Stimulated activated CD8-positive, alpha-beta memory T cell treated with anti-CD3 and anti-CD28 coated beads, Interleukin-4, amount 100 ng/mL, for 4 hours (primary cell): ENCODE measurements at places on chromosomes 2 and 18.

GRCh38 chr2:197805715-197806633 lies 1.6 kb downstream of the PLCL1 start:
- no peak for DNase-seq

GRCh38 chr2:102004581-102004980 lies 12.8 kb downstream of the IL1R2 start:
- DNase-seq, result no peak

- no peak for DNase-seq
Observed at GRCh38 chr2:131125195-131125757, 20.1 kb downstream of the PLEKHB2 start.

DNA sequence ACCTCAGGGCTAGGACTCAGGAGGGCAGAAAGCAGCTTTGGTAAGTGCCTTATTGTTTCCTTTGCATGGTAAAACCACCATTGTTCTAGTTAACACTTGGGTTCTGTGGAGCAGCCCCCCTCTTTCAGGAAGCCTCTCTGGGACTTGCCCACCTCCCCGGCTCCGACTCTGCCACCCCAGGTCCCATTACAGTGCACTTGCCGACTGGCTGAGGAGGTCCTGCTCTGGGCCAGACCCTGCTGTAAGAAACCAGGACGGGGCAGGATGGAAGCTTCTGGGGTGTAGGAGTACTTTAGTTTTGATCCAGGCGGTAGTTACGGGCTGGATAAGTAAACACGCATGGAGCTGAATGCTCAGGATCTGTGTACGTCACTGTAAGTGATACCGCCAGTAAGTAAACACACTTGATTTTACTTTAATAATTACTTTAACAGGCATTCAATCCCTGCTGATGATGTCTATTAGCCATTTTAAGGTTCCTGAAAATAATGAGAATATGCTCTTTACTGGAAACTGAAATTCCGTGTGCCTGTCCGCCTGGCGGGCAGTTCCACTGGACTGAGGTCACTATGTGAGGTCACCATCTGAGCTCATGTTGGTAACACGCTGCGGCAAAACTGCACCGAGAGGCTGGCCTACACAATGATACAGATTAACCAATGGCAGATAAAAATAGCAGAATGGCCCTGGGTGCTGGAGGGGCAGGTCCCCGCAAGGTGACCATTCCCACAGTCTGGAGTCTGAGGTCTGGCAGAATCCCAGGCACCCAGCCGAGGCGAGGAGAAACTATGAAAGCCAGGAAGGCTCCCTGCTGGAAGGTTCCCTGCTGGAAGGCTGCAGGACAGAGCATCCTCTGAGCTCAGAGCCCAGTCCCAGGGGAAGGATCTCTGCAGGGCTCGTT lies 25.2 kb downstream of the HS1BP3 start:
- no peak for DNase-seq

DNA sequence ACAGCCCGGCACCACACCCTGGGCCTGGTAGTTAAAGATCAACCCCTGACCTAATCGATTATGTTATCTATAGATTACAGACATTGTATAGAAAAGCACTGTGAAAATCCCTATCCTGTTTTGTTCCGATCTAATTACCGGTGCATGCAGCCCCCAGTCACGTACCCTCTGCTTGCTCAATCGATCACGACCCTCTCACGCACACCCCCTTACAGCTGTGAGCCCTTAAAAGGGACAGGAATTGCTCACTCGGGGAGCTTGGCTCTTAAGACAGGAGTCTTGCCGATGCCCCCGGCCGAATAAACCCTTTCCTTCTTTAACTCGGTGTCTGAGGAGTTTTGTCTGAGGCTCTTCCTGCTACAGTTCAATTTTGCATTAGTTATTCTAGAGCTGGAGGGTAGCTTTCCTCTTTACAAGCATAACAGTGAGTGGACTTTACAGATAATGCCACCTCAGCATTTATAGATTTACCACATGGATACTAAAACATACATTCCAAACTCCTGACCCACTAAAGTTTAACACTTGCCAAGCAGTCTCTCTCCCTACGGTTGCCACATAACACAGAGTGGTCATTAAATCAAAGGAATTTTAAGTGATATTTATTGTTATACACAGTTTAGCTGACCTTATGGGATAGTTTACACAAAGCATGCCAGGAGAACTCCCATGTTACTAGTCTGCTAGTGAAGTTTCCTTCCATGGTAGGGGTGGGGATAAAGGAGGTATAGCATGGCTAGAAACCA lies 101.0 kb downstream of the EVA1A start:
- no peak for DNase-seq
